Ascending aorta (tissue), 2 donors: ENCODE measurements at places on chromosomes 6 and 20.

DNA sequence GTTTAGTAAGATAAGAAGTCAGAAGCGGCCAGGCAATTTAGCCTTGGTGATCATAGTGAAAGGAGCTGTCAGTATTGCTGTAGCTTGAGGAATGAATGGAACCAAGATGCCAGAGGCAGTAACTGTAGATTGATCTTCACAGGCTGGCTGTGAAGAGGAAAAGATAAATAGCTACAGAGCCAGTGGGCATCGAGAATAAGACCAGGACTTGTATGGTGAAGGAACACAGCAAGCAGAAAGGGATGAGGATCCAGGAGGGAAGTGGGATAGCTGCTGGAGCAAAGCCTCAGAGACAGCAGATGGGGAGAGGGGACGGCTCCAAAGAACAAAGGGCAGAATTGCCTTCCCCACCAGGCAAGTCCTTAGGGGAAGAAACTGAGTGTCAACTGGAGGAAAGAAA is 294.4 kb upstream of the PLN start:
- H3K27me3 ChIP-seq: no peaks in the 10 kb centered on the region
- no peak overlapping the region for H3K4me3 ChIP-seq
- no peaks in the 10 kb centered on the region for H3K4me1 ChIP-seq
- DNase-seq: no peak

GRCh38 chr6:11120271-11121005 is 8.9 kb upstream of the ERVFRD-1 start:
- H3K4me1 ChIP-seq: no peaks in the 10 kb centered on the region
- no peak for DNase-seq
- no peaks in the 10 kb centered on the region for H3K36me3 ChIP-seq
- no peaks in the 10 kb centered on the region for H3K27me3 ChIP-seq

- H3K36me3 ChIP-seq: peaks cover 34% of the 10 kb centered on the region
- peaks cover 23% of the 10 kb centered on the region for H3K4me1 ChIP-seq
- DNase-seq: no peak
- peak overlapping the region; percentile 100 for H3K27ac ChIP-seq
- H3K4me3 ChIP-seq: peak overlapping the region; percentile 39
These were observed 7.3 kb downstream of the JAG1 start for GRCh38 chr20:10666221-10667076.

DNA sequence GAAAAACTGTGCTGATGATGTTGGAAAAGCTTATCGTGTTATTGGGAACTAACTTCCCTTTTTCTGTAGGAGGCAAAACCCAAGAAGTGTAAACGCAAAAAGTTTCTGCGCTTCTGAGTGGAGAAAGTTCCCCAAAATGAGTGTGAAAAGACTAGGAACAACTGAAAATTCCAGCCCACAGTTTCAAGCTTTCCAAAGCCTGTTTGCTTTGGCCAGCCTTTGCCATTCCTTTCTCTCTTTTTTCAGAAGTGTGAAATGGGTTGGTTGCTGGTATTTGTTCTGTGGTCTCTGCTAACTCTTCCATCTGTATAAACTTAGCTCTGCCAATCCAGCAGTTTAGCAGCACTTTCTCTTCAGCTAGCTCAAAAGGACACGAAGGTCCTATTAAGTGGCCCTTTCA is 491.3 kb downstream of the MAFB start:
- no peaks in the 10 kb centered on the region for H3K27me3 ChIP-seq
- no peaks in the 10 kb centered on the region for H3K36me3 ChIP-seq
- no peak for DNase-seq
- peaks cover 20% of the 10 kb centered on the region for H3K4me1 ChIP-seq
- H3K4me3 ChIP-seq: no peak overlapping the region

DNA sequence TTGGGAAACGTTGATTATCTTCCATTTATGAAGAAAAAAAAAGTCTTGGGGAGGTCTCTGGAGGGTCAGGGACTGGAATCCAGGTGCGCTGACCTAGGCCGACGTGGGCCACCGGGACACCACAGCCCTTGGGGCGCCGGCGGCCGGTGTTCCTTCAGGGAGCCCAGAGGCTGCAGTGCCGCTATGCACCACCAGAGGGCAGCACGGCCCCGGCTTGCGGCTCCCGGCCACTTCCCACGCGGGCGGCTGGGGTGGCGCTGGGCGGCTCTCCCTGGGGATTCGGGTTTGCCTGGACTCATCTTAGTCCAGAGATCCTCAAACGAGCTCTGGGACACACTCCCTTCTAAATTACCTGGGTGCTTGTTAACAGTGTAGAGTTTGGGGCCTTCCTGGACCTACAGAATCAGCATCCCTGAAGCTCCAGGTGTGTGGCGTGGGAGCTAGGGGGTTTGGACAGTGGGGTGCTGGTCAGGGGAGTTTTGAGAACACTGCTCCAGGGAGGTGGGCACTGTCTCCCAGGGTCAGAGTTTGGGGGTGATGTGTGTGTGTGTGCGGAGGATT is 23.0 kb upstream of the GTSF1L start:
- no peak overlapping the region for H3K27ac ChIP-seq
- no peaks in the 10 kb centered on the region for H3K36me3 ChIP-seq
- no peaks in the 10 kb centered on the region for H3K27me3 ChIP-seq
- H3K4me3 ChIP-seq: no peak overlapping the region
- H3K4me1 ChIP-seq: no peaks in the 10 kb centered on the region

DNA sequence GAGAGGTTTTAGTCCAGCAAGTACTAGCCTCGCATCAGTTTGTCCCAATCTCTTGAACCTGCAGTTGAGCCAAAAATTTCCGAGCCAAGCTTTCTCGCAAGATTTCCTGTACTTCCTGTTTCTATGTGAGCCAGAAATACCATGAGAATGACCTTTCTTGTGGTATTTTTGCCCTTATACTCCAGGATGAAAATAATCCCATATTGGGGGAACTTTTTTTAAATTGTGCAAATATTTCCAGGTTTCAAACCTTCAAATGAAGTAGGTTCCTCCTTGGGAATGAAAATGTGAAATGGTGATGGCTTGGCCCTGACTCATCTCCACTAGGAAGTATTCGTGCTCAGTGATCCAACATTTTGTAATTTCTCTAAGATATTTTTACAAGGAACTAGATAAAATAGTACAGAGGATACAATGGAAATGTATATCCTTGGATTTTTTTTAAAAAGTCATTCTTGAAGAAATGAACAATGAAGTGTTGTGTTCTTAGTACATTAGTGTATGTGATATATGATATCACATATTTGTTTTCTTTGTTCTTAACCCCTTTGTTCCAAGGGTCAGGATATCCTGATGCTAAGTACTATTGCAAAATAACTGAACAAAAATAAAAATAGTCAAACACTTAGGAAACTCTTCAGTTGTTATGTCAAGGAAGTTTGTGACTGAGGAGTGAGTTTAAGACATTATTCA is 184.0 kb downstream of the PDE7B start:
- H3K27me3 ChIP-seq: no peaks in the 10 kb centered on the region
- DNase-seq: no peak
- no peaks in the 10 kb centered on the region for H3K36me3 ChIP-seq
- H3K27ac ChIP-seq: no peak overlapping the region
- no peaks in the 10 kb centered on the region for H3K4me1 ChIP-seq

- no peak overlapping the region for H3K4me3 ChIP-seq
- H3K4me1 ChIP-seq: no peaks in the 10 kb centered on the region
- H3K27me3 ChIP-seq: no peaks in the 10 kb centered on the region
- H3K36me3 ChIP-seq: peaks cover 13% of the 10 kb centered on the region
- no peak overlapping the region for H3K27ac ChIP-seq
These were observed 20.7 kb downstream of the GTPBP2 start for GRCh38 chr6:43608310-43608763.

DNA sequence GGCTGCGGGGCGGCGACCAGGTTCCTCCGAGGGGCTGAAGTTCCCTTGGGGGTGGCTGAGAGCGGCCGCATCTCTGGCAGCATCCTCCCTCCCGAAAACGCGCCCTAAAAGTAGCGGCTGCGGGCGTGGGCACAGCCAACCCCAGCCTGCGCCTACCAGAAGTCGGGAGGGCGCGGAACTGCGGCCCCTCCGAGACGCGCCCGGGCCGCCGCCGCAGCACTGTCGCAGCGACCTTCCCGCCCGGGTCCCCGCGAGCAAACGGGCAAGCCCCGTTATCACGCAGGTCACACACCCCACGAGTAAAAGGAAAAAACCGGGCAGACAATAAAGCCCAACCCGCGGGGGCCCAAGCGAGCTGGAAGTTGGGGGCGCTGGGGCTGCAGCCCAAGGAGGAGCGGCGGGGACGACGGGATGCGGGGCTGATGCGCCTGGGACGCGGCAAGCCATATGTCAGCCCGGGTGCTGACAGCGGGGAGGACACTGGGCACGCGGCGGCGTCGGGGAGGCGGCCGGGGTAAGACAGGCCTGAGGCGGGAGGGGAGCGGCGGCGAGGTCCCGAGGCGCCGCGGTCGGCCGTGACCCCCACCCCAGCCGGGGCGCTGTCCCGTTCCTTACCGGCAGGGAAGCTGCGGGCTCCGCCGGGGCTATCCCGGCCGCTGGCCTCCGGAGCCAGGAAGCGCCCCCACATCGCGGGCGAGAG is 659 bp downstream of the CEP85L start:
- H3K27me3 ChIP-seq: no peaks in the 10 kb centered on the region
- no peaks in the 10 kb centered on the region for H3K36me3 ChIP-seq
- H3K4me3 ChIP-seq: peak overlapping the region; percentile 98

DNA sequence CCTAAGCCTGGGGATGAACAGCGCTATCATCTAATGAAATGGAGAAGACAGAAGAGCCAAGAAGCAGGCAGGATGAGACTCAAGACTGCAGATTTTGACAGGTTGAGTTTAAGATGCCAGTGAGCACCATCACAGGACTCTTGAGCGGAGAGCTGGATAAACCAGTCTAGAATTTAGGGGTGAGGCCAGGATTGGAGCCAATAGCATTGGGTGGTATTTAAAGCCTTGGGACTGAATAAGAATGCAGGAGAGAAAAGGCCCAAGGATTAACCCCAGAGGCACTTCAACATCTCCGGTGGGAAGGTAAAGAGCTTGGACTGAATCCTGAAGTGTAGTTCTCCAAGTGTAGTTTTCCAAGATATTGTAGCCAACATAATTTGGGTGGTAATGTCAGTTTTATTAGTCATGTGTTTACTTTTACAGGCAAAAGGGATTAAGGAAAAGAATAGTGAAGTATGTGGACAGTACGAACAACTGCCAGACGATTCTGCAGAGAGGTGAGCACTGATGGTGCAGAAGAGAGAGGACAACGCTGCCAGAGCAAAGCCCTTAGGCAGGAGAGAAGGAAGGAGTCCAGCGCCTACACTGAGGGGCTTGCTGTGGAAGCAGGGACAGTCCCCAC is 85.2 kb downstream of the DTNBP1 start:
- no peak for DNase-seq
- H3K27me3 ChIP-seq: no peaks in the 10 kb centered on the region
- H3K4me1 ChIP-seq: no peaks in the 10 kb centered on the region
